ENCODE measurements at places on chromosomes 5 and 9.

DNA sequence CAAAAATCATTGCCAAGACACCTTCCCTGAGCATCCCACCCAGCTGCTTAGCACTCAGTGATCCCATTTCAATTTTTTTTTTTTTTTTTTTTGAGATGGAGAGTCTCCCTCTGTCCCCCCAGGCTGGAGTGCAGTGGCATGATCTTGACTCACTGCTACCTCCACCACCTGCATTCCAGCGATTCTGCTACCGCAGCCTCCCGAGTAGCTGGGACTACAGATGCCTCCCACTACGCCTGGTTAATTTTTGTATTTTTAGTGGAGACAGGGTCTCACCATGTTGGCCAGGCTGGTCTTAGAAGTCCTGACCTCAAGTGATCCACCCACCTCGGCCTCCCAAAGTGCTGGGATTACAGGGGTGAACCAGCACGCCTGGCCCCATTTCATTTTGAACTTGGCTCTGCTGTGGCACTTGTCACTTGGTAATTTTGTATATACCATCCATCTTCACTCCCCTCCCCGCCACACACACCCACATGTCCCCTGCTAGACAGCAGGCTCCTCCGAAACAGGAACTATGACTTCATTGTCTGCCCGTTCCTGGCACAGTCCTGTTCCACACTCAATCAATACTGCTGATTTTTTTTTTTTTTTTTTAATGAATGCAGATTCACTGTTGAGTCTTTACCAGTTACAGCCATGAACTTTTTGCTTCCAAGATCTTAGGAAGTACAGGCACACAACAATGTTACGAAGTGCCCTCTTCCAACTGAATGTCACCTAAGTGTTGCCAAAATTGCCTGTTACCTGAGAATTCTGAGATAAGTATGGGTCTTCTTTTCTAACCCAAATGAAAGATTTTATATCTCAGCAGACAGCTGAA lies 17.3 kb upstream of the ZBTB34 start:
- DNase-seq: peak; percentile 26

- DNase-seq: no peak
Observed at GRCh38 chr5:42952578-42952974, 87.5 kb downstream of the ANXA2R start.

- DNase-seq: peak; percentile 91
Observed at GRCh38 chr9:34379334-34380033, 2.8 kb upstream of the MYORG start.

GRCh38 chr5:44952376-44952775 lies 143.6 kb downstream of the MRPS30 start:
- no peak for DNase-seq

- DNase-seq: no peak
Observed at GRCh38 chr9:105681724-105682123, 12.6 kb upstream of the TMEM38B start.

Data from B cell (primary cell).